ENCODE measurements at places on chromosomes 1 and 21.

DNA sequence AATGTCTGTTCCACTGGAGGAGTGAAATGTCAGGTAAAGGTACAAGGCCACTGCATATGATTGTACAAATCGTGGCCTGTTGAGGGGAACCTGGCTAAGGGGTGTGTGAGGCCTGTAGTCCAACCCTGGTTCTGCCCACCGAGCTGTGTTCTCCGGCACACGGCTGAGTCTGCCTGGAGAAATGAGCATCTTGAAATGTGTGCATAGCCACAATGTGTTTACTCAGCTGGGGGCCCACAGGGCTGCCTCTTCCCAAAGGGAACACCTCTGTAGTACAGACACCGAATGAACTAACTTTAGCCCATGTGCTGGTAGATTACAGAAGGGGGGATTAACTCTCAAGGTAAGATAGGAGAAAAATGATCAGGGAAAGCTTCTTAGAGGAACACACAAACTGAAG lies 30.2 kb downstream of the AK4 start:
- DNase-seq, result no peak

GRCh38 chr1:239270509-239270908 lies 115.9 kb upstream of the CHRM3 start:
- no peak for DNase-seq

DNA sequence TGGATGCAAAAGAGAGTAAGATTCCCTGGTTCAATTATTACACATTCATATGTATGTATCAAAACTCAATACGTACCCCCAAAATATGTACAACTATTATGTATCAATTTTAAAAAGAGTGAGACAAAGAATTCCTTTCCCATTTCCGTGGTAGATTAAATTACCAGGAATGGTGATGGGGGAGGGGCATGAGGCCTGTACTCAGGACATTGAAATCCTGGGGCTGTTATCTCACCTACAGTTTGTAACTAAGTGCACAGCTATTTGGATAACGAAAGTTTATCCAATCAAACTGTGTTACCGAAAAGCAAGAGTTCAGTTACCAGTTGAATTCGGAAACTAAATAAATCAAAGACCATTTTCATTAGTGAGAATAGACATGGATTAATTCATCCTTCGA lies 8.3 kb upstream of the ESRRG start:
- DNase-seq, result no peak

- no peak for DNase-seq
Measured at GRCh38 chr21:34621434-34622350, 6.8 kb upstream of the RCAN1 start.

DNA sequence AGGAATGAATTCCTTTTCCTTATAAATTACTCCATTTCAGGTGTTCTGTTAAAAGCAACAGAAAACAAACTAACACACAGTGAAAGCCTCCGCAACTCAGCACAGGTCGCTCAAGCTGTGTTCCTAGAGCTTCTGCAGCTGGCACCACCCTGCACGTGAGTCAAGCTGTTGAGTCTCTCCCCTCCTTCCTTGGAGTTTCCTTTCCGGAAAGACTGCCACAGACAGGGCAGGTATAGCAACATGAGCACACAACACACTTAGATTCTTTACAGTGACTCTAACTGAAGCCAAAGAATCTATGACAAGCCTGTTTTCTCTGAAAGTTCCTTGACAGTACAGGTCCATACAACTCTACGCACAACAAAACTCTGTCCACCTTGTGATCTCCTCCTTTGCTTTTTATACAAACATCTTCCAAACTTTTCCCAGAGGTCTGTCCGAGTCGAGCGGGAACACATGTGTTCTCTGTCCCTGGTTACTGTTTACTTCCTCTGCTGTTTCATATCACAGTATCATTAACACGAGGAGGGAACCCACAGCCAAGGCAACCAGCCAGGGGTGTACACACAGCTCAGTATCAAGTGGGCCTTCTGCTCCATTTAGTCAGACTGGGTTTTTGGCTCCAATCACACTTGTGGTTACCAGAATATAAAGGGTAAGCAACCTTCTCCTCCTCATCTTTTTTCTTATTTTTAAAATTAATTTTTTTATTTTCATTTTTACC lies 38.7 kb upstream of the DESI2 start:
- DNase-seq, result no peak
